ENCODE measurements at places on chromosomes 7 and 10.

DNA sequence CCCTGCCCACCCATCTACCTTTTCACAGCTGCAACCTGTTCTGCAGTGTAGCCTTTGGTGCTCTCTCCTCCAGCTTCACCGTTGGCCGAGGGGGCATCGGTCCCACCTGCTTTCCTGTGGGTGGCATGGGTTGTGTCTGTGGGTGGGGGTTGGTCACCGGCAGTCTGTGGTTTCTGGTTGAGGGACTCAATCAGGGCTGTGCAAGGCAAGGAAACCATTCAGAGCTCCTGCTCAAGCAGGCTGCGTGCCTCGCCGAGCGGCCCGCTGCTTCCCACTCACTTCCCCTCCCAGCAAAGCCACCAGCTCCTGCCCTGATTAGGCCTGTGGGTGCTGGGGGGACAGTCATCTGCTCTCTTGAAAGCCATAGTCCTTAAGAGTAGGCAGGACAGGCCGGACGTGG is 9.8 kb downstream of the DNAJB12 start:
- DNase-seq: no peak

- DNase-seq: no peak
These were observed 55.6 kb upstream of the ARID5B start for GRCh38 chr10:61845950-61846268.

- DNase-seq: no peak
These were observed 11.2 kb downstream of the EMX2 start for GRCh38 chr10:117553815-117554172.

DNA sequence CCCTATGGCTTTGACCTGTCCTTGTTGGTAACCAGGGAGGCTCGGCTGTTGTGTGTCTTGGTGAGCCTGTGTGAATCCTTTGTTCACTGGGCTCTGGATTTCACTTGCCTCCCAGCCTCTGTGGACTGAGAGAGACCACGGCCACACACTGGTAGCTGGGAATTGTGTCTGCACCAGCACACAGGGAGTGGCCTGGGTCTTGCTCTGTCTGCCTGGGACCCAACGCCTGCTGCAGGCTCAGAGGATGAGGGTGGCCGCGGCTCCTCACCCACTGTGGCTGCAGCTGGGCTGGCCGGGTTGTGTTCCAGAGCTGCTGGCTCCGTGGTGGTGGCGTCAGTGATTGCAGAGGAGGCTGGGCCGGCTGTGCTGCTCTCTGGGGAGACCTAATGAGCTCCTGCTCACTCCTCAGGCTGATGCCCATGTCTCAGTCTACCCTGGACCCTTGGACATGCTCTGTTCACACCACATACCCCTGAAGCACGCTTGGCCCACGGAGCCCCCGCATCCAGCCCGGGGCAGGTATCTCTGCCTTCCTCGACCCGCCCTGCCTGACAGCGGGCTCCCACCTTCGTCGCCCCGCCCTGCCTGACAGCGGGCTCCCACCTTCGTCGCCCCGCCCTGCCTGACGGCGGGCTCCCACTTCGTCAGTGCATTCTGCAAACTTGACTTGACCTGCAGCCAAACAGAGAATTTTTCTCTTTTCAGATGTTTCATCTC is 328.5 kb downstream of the ADARB2 start:
- DNase-seq: no peak

DNA sequence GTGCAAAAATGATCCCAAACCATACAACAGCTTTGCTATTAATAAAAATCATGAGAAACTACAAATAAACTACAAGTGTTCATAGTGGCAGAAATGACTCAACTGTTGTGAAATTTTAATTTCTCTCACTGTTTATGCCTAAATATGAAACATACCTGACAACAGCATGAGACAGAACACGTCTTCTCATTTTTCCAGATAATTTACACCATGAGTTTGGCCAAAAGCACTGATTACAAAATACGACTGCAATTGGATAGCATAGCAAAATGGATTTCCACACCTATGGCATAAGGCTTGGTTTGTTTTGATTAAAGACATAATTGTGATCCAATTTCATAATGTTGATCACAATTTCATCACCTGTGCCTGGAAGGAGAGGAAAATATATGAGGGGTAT is 608.6 kb downstream of the GATA3 start:
- DNase-seq: no peak

DNA sequence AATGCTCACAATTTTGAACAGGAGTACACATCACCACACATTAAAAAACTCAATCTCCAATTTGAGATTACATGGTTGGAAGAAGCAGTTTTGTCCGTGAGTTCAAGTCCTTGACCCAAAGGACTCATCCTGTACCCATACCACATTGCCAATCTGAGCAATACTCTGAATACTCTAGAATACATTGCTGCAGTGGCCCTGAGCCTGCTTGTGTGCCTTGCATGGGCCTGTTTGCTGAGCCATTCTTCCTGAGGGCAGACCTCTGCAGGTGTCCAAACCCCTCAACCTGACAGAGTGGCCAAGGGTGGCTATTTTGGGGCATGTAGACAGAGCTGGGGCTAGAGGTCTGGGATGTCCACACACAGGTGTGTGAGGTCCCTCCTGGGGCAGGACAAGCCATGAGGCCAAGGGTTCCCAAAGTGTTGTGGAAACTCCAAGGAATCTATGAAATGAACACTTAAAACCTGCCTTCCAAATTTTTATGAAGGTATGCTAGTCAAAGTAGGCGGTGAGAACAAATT is 15.5 kb downstream of the AGMO start:
- no peak for DNase-seq

GRCh38 chr7:117284692-117285091 is 38.2 kb downstream of the WNT2 start:
- no peak for DNase-seq

- DNase-seq: no peak
These were observed 9.1 kb downstream of the TMEM270 start for GRCh38 chr7:73870041-73870492.

GRCh38 chr10:86547296-86547695 is 25.7 kb upstream of the WAPL start:
- DNase-seq: no peak

DNA sequence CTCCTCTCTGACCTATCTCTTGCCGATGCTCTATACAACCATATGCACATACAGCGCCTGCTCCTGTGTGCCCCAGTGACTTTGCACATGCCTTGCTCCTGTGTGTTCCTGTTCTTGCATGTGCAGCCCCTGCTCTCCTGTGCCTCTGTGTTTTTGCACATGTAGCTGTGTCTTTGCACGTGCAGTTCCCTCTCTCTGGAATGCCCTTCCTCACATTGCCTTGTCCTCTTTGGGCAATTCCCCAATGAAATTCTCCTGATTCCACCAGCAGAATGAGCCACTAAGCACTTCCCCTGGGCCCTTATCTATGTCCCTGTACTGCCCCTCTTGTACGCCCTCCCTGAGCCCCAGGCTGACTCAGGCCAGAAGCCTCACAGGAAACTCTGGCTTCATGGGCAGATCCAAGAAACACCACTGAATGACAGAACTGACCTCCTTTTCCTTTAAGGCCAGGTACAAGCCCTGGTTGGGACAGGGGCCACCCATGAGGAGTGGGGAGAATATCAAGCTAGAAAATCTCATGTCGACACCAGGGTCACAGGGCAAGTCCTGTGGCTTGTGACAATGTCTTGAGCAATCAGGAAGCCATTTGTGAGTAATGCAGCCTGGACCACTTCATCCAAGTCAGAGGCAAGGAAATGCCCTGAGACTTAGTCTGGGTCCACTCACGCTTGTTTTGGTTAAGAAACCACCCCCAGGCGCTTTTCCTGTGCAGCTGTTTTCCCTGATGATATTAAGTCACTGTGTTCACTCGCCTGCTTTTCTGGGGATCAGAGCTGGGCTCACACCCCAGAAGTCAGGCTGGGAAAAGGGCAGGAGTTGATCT is 1.9 kb upstream of the ARHGAP22 start:
- DNase-seq: no peak

- DNase-seq: no peak
These were observed 1.0 kb downstream of the SRGN start for GRCh38 chr10:69088801-69089501.

- DNase-seq: no peak
These were observed 79.6 kb upstream of the FOXP2 start for GRCh38 chr7:114334989-114335388.

DNA sequence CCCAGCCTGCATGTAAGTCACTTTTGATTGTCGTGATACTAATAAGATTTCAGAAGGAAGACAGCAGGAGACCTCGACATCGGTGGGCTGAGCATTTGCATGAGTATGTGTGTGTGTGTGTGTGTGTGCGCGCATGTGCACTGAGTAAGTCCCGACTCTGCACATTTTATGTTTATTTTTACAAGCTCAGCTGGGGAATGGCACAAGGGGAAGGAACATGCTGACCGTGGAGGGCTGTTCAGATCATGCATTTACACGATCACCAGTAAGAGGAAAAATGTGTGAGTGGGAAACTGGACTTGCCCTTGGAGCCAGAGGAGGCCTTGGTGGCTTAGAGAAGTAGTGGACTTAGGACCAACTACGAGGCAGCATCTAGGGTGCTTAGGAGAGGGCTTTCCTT is 41.3 kb downstream of the IL2RA start:
- no peak for DNase-seq

GRCh38 chr7:1679966-1680730 is 10.1 kb downstream of the ELFN1 start:
- no peak for DNase-seq

- no peak for DNase-seq
These were observed 17.5 kb downstream of the TUBAL3 start for GRCh38 chr10:5387169-5387568.

GRCh38 chr7:4137552-4137951 is 544.5 kb upstream of the FOXK1 start:
- DNase-seq: no peak

DNA sequence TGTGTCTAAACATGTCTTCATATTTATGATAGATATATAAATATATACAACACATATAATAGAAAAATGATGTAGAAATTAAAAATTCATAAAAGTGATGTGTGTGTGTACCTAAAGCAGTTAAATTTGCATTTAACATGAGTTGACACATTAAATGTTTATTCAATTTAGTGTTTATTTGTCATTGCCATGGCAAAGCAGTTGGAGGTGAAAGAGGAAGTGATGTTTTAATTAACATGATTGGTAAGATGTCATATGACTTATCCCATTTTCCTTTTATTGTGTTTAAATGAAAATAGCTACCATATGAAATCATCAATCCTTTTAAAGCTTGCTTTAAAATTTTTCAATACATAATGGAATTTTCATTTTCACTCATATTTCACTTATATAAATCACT is 452.6 kb downstream of the SUGCT start:
- DNase-seq: no peak

- no peak for DNase-seq
These were observed 97.1 kb downstream of the CREB5 start for GRCh38 chr7:28509251-28510025.

GRCh38 chr10:11475831-11476434 is 135.5 kb downstream of the USP6NL start:
- no peak for DNase-seq

- DNase-seq: no peak
These were observed at the start of gene PLEKHS1 for GRCh38 chr10:113751181-113751732. Gene PLEKHS1 (plus strand): TSS chr10:113751682. CDS start chr10:113755278, 3,596 bp downstream.

DNA sequence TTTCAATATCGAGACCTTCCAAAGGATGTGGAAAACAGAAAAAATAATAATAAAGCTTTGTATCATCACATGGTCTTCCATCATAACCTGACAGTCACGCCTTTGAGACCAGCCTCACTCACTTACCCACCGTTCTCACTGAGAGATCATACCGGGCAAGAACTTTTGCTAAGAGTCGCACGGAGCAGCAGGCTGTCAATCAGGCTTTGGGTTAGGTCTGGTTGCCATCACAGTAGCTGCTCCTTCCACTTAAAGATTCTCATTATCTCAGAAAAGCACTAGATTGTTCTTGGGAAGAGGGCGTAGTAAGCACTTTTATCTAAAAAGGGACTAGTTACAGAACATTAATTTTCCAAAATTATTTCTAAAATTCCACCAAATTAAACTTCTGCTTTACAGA is 2.0 kb downstream of the RELN start:
- no peak for DNase-seq

DNA sequence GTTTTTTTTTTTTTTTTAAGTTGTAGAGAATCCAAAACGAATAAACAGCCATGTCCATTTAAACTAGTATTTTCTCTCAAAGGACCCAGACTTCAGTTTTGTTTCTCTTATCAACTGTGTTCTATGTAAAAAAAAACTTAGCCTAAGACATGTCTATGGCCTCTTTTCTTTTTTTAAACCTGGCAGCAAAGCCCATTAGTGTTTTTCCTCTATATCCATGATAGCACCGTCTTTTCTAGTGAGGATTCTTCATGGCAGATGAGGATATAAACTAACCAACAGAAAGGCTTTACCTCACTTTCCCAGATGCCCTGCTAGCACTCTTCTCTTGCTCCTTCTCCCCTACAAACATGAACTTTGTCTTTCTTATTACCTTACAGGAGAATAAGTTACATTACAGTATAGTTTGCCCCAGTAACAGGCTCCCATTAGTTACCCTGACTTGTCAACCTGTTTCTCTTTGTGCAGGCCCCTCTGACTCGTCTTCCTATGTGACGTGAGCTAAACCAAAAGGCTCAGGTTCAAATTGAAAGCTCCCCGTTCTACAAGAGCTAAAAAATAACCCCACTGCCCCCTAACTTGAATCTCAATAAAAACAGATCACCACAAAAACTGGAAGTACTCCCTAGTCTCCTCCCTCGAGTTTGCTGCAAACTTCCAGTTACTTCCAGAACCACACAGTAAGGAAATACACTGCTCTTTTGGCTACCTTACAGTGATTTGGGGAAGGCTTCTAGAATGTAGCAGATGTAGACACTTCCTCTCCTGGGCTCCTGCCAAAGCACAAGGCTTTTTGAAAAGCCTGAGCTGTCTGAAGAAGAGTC is 20.1 kb downstream of the P4HA1 start:
- DNase-seq: no peak

- DNase-seq: no peak
These were observed 112.0 kb upstream of the FGFR2 start for GRCh38 chr10:121710207-121710606.

GRCh38 chr10:121081306-121081705 is 230.1 kb downstream of the WDR11 start:
- no peak for DNase-seq

GRCh38 chr10:12156367-12157123 is 27.1 kb downstream of the SEC61A2 start:
- DNase-seq: no peak

DNA sequence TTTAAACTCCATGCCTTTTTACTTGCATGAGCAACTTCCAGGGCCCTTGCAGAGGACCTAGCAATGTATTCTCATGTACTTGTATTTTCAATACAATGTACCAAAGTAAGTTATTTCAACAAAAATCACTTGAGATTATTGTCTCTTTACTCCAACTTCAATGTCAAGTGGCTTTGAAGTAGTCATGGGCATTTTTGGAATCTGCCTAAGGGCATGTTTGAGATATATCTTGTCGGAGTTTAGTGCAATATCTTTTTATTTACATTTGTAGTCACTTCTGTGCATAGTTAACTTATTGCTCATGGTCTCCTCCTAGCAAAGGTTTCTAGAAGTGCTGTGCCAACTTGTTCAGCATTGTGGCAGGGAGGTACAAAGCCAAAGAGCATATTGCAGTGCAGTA is 508.7 kb upstream of the SEMA3D start:
- DNase-seq: no peak

- DNase-seq: no peak
These were observed 170.8 kb downstream of the VPS50 start for GRCh38 chr7:93402944-93403343.

GRCh38 chr10:28180654-28181053 is 122.2 kb downstream of the MPP7 start:
- no peak for DNase-seq

Data from D721Med (cell line).